Right forelimb (tissue), 1 donor: ENCODE measurements at places on chromosomes 7 and 10.

DNA sequence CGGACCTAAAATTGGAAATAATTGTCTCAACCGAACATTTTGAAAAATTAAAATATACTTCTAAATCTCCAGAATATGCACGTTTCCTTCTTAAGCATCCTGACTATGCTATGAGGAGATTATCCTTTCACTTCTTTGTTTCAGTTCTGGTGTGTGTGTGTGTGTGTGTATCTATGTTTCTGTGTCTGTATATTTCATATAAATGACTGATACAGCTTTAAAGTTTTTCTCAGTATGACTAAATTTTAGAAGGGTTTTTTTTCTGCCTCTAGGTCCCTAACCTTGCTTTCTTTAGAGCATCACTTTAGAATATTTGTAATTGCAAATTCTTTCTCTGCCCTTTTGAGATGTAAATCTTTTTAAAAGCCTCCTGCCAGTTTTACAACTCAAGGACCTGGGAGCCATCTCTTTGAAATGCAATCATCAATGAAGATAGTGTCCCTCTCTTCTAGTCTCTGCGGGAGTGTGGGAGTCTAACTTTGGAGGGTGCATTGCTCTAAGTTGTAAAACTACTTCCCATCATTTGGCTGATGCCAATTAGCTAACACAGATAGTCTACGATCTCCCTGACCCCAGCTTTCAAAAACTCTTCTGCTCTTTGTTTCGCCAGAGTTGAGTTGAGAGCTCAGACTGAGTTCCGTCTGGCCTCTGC is 782.0 kb upstream of the ZWINT start:
- DNase-seq: no peak

DNA sequence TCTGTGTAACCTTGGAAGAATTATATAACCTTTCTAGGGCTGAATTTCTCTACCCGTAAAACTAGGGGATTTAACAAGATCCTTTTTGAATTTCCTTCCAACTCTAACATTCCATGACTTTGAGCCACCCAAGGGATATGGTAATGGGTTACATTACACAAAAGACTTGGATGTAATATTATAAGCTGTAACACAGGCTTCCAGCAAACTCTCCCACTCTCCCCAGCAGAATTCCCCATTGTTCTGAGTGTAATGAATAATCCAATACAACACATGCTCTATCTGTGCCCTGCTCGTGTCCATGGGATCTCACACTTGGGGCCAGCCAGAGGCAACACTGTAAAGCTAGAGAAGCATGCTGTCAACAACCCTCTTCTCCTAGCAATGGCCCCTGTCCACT is 790.6 kb upstream of the AUTS2 start:
- DNase-seq: no peak

- DNase-seq: no peak
Measured at GRCh38 chr7:103297837-103298179, 573 bp downstream of the PMPCB start.

DNA sequence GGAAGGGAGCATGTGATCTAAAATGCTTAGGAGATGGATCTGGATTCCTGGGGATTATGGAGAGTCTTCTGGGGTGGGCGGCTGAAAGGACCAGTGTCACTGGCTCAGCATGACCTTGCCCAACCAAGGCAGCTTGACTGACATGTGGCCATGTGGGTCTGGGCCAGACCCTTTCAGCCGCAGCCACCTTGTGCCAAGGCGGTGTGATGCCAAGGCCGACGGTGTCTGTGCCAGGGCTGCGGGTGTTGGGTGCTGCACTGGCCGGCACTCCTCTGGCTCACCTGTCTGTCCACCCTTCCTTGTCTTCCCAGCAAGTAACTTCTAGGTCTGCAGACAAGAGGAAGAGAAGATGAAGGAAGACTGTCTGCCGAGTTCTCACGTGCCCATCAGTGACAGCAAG is 8.8 kb downstream of the DEPP1 start:
- no peak for DNase-seq

DNA sequence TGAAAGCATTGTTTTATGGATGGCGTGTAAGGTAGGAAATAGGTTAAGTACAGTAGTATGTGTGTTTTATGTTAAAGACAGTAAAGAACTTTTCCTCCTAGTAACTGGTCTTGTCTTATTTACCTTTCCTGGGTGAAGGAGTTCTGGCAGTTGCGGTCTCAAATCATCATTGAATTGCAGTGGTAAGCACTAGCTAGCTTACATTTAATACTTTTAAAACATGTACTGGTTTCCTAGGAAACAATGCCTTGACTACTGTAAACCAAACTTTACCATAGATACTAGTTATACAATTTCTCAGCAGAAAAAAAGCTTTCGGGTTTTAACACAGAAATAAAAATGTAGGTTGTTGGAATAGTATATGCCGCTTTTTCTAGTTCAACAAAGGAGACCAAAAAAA is 37.7 kb downstream of the PRKG1 start:
- no peak for DNase-seq

- DNase-seq: no peak
Measured at GRCh38 chr7:73833251-73833919, 2.6 kb downstream of the CLDN4 start.
